ENCODE measurements at places on chromosomes 7 and 10.

DNA sequence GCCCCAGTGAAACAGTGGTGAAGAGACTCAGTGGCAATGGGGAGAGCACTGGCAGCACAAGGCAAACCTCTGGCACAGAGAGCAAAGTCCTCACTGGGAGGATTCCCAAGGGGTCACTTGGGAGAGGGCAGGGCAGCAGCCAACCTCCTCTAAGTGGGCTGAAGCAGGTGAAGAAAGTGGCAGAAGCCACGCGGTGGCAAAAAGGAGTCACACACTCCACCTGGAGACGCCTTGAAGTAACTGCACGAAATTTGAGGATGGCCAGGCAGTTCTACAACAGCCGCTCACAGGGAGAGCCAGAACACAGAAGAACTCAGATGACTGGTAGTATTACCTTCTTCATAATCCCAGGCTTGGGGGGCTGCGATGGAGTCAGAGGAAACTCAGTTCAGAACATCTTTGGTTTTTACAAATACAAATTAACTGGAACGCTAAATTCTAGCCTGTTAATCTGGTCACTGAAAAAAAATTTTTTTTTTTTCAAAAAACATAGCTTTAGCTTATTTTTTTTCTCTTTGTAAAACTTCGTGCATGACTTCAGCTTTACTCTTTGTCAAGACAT lies 574 bp upstream of the IL6 start:
- DNase-seq: peak; percentile 89

- DNase-seq: peak; percentile 77
These were observed 48.1 kb downstream of the PDLIM1 start for GRCh38 chr10:95242581-95243317.

DNA sequence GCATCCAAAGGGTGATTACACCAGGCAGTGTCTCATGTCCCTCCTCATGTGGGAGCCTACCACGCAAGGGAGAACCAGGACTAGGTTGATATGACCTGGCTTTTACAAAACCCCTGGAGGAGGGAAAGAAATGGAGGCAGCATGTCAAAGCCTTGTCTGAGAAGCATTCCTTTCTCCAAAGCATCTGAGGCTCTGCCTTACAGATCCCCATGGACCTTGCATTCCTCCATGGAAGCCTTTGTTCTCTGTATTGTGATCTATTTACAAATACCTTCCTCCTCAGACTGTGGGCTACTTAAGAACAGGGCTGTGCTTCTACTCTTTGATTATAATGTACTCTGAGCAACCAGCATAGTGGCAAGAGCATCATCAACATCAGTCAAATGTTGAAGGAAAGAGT lies 197.0 kb downstream of the PLXNA4 start:
- DNase-seq: no peak

DNA sequence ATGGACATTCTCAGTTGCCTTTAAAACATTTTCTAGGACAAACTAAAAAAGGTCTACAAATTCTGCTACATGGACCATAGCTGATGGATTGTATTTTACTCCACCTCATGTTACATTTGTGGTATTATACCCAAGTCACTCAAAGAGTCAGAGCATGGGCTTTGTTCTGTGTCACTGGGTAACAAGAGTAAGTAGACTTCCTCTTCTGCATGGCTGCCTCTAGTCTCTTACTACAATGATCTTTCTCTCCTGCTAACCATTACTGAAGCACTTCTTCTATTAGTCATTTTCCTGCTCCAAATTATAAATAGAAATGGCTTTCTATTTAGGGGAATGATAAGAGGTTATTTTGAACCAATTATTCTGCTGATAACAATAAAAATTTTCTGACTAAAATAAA lies 727.4 kb upstream of the NRP1 start:
- DNase-seq: no peak

GRCh38 chr7:16914771-16915170 lies 33.0 kb upstream of the AGR3 start:
- peak; percentile 74 for DNase-seq

DNA sequence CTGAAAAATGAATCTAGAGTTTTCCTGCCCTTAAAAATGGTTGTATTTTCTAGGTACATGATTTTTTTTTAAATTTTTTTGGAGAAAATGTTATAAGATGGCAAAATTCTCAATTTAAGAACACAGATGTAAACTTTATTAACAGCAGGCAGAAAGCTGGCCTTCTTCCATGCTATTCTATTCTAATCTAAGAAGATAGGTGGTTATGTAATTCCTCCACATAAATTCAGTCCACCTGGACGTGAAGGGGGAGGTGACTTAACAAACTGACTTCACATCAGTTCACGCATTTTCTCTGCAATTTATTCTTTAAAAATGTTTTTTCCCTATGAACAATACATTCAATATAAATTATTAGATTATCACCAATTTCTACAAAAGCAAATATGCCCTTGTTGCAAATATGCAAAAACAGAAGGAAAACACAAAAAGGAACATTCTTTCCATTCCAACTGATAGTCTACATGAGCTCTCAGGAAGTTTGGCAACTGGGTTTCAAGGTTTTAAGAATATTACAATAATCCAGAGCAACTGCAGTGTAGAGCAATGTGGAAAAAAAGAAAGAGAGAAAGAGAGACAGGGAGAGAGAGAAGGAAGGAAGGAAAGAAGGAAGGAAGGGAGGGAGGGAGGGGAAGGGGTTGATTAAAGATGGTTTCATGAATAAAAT lies 76.8 kb downstream of the HIBADH start:
- no peak for DNase-seq
